ENCODE measurements at places on chromosomes 1 and 21.

DNA sequence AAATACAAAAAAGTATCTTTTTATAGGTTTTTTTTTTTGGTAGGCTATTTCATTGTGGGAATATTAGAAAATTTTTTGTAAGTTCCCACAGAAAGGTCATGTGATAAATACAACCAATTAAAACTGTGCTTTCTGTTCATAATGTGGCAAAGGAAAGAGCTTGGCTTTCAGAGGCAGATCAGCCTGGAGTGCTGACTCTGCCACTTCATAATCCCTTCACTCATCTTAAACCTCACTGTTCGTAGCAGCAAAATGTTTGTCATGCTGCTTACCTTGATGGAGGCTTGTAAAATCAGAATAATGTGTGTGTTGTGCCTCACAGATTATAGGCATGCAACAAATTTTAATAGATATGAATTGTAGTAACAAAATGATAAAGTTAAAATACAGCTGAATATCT, 176.8 kb downstream of the ZP4 start:
- no peak for DNase-seq

GRCh38 chr1:187129132-187129531, 300.4 kb downstream of the PLA2G4A start:
- no peak for DNase-seq

DNA sequence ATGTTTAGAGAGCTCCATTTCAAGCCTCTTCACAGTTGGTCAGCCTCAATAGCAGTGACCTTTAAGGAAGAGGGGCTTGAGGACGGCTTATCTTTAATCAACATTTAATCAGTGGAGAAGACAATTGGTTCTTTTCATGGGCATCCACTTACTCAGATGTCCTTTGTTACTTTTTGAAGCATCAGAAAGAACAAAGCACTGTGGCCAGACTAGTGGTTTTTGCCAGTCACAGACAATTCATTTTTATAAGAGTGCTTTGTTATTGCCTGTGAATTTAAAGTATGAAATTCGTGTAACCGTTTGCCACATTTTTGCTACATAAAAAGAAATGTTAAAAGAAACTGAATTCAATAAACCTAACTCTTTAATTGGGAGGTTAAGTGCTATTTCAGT, 222.8 kb downstream of the TPR start:
- no peak for DNase-seq

- no peak for DNase-seq
Measured at GRCh38 chr1:3172431-3173380, 103.7 kb downstream of the PRDM16 start.

DNA sequence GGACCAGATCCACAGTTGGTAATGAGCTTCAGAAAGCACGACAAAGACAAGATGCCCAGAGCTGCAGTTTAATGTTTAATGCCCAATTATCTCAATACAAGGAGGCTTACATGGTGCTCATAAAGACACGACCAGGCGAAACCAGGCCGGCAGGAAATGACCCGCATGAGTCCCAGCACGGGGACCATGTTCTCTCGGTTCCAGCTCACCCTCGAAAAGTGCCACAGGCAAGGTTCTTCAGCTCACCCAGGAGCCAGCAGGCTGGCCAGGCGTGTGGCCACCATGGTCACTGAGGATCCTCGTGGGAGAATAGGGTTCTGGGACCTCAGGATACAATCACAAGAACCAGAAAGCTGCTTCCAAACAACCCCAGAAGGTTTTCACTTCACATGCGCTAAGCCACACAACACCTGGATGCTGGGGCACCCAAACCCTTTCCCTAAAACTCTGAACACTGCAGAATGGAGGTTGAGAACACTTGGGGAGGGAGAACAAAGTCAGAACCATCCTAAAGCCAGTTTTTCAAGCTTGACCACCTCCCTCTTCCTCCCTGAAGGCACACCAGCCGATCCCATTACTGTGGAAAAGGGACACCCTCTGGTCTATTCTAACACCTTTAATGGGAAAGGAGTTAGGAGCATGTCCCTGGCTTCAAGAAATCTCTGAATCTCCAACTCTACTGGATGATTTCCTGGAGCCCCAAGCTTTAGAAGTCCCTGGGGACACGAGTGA, 22.6 kb upstream of the ASAP3 start:
- no peak for DNase-seq

DNA sequence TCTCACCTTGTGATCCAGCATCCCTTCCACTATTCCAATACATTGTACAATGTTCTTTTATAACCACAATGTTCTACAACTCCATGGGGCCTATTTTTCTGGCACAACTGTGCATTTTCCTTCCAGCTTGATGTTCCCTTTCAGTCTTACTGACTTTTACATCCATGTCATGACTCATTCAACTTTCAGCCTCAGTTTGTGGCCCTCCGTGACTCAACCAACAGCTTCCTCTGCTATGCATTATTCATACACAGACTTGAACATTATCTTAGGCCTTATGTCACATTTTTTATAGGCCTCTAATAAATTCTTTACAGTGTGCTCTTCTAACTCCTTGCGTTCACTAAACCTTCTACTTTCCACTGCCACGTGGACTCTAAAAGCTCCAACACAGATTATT, 119.4 kb upstream of the PRMT6 start:
- no peak for DNase-seq

DNA sequence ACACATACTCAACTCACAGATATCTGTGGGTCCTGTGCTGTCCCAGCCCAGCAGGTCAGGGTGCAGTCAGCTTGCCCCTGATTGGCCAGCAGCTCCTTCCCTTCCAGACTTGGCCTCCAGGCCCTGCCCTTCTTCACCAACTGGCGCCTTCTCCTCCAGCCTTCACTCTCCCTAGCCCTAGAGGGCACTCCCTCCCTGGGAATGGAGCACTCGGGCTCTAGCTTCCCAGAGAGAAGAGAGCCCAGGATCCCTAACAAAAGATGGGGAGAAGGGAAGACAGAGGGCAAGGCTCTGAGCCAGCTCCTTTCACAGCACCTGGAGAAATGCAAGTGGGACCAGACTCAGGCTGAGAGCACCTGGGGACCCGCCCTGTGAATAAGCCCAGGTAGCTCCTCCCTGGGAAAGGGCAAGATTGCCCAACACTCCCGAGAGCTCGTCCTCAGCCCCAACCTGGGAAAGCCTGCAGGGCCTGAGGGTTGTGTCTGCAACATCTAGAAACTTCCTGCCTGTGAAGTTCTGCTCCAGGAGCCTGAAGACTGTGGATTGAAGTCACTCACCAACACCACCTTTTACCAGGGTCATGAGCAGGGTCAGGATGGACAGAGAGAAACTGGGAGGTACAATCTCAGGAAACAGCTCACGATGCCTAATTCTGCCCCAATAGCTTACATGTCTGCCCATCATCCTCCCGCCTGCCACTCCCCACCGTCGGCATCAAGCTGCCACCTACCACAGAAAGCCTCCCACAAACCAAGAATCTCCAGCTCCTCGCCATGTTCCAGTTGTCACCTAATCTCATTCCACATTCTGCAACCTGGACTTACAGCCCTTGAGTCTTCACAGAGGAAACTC, at the start of gene PGLYRP4:
Gene PGLYRP4 (minus strand): TSS at position 331 of the 852 bp plus-strand sequence. CDS start 909 bp downstream, outside the sequence.
- peak; percentile 32 for DNase-seq

Measured in NCI-H345 (cell line).